ENCODE measurements at places on chromosomes 1 and 21. TPM values are rescaled to one million over a fixed set of nuclear protein-coding genes. Genes with fewer than 3 reads are reported as not detected.

OR6F1 gene
- total RNA-seq: not detected

ARHGEF11 gene
- 22.9 TPM for total RNA-seq

PPCS gene
- 42.4 TPM for total RNA-seq

GRCh38 chr1:48552903-48553606, 81.1 kb upstream of the SPATA6 start:
- H3K36me3 ChIP-seq: no peaks in the 10 kb centered on the region
- peaks cover 11% of the 10 kb centered on the region for H3K4me1 ChIP-seq
- DNase-seq: no peak
- H3K27me3 ChIP-seq: no peaks in the 10 kb centered on the region
- no peak overlapping the region for H3K27ac ChIP-seq

- H3K4me3 ChIP-seq: no peak overlapping the region
- no peaks in the 10 kb centered on the region for H3K27me3 ChIP-seq
- peak overlapping the region; percentile 35 for H3K27ac ChIP-seq
- no peaks in the 10 kb centered on the region for H3K36me3 ChIP-seq
- H3K4me1 ChIP-seq: peaks cover 13% of the 10 kb centered on the region
These were observed 39.0 kb upstream of the DPT start for GRCh38 chr1:168767894-168768584.

All from heart left ventricle (tissue), 16 donors.